ENCODE measurements at places on chromosomes 4 and X. TPM values are rescaled to one million over a fixed set of nuclear protein-coding genes. Genes with fewer than 3 reads are reported as not detected.

GRCh38 chr4:4805887-4806286 is 53.6 kb upstream of the MSX1 start:
- DNase-seq: no peak
- no peaks in the 10 kb centered on the region for H3K4me1 ChIP-seq
- no peak overlapping the region for H3K27ac ChIP-seq
- H3K4me3 ChIP-seq: no peak overlapping the region
- H3K27me3 ChIP-seq: peaks cover 3% of the 10 kb centered on the region

The POU3F4 gene
- total RNA-seq: not detected

The FGFR3 gene
- total RNA-seq: not detected

- H3K27ac ChIP-seq: no peak overlapping the region
- H3K27me3 ChIP-seq: no peaks in the 10 kb centered on the region
- peaks cover 11% of the 10 kb centered on the region for H3K36me3 ChIP-seq
- no peak overlapping the region for H3K4me3 ChIP-seq
- peak; percentile 48 for DNase-seq
- H3K4me1 ChIP-seq: peaks cover 3% of the 10 kb centered on the region
Observed at GRCh38 chrX:103688946-103689345, 2.4 kb upstream of the MORF4L2 start.

DNA sequence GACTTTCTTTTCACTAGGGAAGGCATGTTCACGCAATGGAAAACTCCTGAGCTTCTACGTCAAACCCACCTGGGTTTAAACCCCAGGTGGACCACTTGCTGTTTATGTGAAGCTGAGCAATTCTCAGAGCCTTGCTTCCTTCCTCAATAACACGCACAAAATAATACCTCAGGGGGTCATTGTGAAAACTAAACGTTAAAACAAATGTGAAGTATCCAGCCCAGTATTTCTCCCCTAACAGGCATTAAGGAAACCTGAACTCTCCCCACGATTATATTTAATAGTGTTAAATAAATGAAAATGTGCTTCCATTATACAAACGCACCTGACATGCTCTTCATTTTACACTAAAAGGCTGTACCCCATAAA is 117.5 kb downstream of the AFAP1 start:
- H3K4me3 ChIP-seq: no peak overlapping the region
- no peaks in the 10 kb centered on the region for H3K4me1 ChIP-seq
- no peak for DNase-seq
- H3K27me3 ChIP-seq: peaks cover 3% of the 10 kb centered on the region
- H3K36me3 ChIP-seq: no peaks in the 10 kb centered on the region
- H3K27ac ChIP-seq: no peak overlapping the region

- H3K4me3 ChIP-seq: no peak overlapping the region
- no peaks in the 10 kb centered on the region for H3K4me1 ChIP-seq
- H3K36me3 ChIP-seq: no peaks in the 10 kb centered on the region
- H3K27me3 ChIP-seq: no peaks in the 10 kb centered on the region
Observed at GRCh38 chr4:87840149-87840548, 7.4 kb downstream of the MEPE start.

The TXK gene
- total RNA-seq: 0.79 TPM

The FAM9B gene
- total RNA-seq: not detected

DNA sequence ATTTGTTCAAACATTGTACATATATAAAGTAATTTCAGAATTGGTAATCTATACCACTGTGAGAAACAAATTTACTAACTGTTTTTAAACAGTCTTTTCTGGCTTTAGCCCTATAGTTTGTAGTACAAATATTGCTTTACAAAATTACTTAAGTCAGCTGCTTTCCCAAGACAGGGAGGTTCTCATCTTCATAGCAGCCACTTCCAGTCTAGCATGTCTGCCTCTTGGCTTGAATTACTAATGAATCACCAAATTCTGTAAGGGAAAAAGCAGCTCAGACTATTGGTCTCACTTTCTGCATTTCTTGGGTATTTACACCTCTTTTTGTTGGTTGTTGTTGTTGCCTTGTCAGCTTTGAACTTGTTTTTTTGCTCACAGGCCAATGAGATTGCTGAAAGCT is 187.2 kb downstream of the NPFFR2 start:
- no peak overlapping the region for H3K4me3 ChIP-seq

DNA sequence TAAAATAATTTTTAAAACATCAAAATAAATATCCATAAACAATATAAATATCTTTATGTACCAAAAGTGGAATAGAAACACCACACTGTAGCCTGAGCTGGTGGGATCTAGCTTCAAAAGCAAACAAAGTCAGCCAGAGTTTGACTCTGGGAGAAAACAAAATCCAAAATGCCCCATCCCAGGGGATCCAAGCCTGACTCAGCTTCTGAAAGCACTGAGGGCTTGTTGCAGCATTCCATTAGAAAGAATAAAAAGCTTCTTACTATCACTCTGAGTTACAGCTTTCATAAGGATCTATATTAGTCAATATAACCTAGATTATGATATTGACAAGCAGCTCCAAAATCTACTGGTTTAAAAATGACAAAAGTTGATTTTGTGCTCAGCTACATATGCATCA is 149.7 kb upstream of the ANKRD50 start:
- H3K27ac ChIP-seq: no peak overlapping the region
- DNase-seq: no peak
- H3K36me3 ChIP-seq: no peaks in the 10 kb centered on the region
- H3K27me3 ChIP-seq: no peaks in the 10 kb centered on the region

- no peaks in the 10 kb centered on the region for H3K4me1 ChIP-seq
- DNase-seq: no peak
- peaks cover 3% of the 10 kb centered on the region for H3K36me3 ChIP-seq
- H3K4me3 ChIP-seq: no peak overlapping the region
Observed at GRCh38 chr4:13445841-13446790, 38.0 kb downstream of the RAB28 start.

DNA sequence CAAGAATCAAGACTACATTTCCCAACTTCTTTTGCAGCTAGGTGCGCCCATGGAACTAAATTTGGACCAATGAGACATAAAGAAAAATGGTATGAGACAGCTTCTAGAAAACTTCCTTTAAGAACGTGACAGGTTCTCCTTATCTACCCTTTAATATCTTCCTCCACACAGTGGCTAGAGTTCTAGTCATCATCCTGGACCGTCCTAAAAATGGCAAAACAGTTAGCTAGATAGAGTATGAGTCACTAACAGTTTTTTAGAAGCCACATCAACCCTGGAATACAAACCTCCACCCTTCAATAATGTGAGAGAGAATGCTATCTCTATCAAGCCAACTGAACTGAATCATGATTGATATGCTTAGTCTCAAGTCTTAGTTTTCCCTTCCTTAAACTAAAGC is 267.9 kb upstream of the SLC7A11 start:
- no peaks in the 10 kb centered on the region for H3K36me3 ChIP-seq
- DNase-seq: no peak
- H3K4me3 ChIP-seq: no peak overlapping the region
- H3K27me3 ChIP-seq: peaks cover 4% of the 10 kb centered on the region
- no peak overlapping the region for H3K27ac ChIP-seq

DNA sequence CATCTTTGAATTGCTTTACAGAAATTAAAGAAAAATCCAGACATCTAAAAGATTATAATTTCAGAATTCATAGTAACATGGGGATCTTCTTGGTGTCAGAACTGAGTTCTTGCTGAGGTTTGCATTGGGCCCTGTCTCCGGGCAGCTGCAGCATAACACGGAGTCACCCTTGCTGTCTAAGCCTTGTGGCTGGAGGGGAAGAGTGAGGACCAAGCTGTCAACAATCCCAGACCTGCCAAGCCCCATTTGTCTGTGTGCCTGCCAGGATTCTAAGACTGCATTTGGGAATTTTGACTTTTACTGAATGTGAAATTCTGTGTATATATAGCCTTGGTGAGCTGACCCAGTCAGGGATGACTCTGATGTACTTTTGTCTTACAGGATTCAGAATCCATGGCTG is 25.2 kb upstream of the NAP1L5 start:
- no peak overlapping the region for H3K27ac ChIP-seq
- peaks cover 72% of the 10 kb centered on the region for H3K36me3 ChIP-seq
- no peaks in the 10 kb centered on the region for H3K27me3 ChIP-seq
- no peaks in the 10 kb centered on the region for H3K4me1 ChIP-seq
- H3K4me3 ChIP-seq: no peak overlapping the region

GRCh38 chr4:124573056-124573455 is 139.5 kb downstream of the ANKRD50 start:
- no peaks in the 10 kb centered on the region for H3K4me1 ChIP-seq
- no peak overlapping the region for H3K4me3 ChIP-seq
- no peak for DNase-seq
- no peak overlapping the region for H3K27ac ChIP-seq

DNA sequence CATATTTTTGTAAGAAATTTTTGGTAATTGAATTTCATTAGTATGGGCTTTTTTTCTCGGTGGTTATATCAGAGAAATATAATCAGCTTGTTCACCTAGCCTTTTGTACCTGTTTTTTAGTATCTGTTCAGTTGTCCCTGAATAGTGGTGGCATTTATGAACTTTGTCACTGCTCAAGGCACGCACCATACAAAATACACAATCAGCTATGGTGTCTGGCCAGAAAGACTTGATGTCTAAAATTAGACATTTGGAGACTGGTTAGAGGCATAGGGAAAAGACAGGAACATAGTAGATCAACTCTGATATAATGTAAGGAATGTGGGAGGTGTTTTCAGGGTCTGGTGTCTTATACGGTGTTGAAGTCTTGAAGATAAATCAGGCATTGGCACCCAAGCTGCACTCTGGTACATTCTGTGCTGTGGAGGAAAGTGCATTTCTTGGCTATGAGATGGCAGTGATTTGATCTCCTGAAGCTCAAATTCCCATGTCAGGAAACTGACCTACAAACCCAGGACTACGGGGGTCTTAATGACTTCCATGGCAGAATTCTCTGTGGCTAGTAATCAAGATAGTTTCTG is 3.6 kb downstream of the ART3 start:
- no peak overlapping the region for H3K4me3 ChIP-seq
- no peak overlapping the region for H3K27ac ChIP-seq
- no peak for DNase-seq
- no peaks in the 10 kb centered on the region for H3K4me1 ChIP-seq
- H3K27me3 ChIP-seq: no peaks in the 10 kb centered on the region
- H3K36me3 ChIP-seq: no peaks in the 10 kb centered on the region

The NCAPG gene
- 0.44 TPM for total RNA-seq

GRCh38 chrX:74251006-74251930 is 52.7 kb upstream of the ZCCHC13 start:
- H3K27ac ChIP-seq: no peak overlapping the region
- H3K4me3 ChIP-seq: no peak overlapping the region
- peaks cover 12% of the 10 kb centered on the region for H3K36me3 ChIP-seq
- no peaks in the 10 kb centered on the region for H3K27me3 ChIP-seq
- H3K4me1 ChIP-seq: no peaks in the 10 kb centered on the region

- no peak for DNase-seq
- no peaks in the 10 kb centered on the region for H3K4me1 ChIP-seq
- no peak overlapping the region for H3K4me3 ChIP-seq
- no peaks in the 10 kb centered on the region for H3K36me3 ChIP-seq
- H3K27ac ChIP-seq: no peak overlapping the region
- no peaks in the 10 kb centered on the region for H3K27me3 ChIP-seq
Observed at GRCh38 chrX:150935467-150935866, 37.0 kb upstream of the CD99L2 start.

GRCh38 chr4:39976945-39977488 is 694 bp downstream of the PDS5A start:
- no peaks in the 10 kb centered on the region for H3K27me3 ChIP-seq
- peak overlapping the region; percentile 84 for H3K4me3 ChIP-seq
- peak; percentile 72 for DNase-seq

DNA sequence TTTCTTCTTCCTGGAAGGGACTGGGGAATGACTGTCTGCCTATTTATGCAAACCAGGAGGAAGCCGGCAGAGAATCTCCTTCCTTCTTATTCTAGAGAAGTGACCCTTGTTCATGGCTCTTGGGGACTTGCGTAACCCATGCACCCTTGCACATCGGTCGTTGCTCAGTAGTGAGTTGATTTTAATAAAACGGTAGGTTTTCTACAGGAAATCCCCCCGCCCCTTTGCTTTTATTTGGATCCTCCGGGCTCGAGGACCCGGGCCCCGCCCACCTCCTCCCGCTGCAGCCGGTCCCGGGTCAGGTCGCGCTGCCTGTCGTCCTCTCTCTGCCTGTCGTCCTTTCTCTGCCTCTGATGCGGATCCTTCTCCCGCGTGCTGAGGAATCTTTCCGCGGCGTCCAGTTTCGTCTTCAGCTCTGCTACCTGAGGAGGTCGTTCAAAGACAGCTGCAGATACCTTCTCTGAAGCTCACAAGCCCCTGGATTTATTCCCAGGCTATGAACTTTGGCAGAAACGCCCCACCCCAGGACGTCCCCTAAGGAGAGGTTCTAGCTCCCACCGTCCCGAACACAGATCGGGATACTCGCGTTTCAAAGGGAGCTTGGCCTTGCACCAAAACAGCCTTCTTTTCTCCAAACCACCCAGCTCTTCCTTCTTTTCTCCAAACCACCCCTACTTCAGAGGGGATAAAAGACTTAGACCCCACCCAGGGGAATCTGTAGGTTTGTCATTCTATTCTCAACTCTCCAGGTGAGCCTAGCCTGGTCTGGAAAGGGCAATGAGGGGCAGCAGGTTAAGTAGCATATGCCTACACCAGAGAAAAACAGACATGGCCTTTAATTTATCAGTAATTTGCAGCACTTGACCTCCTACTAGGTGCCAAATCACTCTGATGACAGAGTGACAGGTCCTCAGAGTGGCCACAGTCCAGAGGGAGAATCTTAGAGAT is 7.0 kb downstream of the TNIP3 start:
- no peak for DNase-seq
- H3K27ac ChIP-seq: no peak overlapping the region
- peaks cover 7% of the 10 kb centered on the region for H3K4me1 ChIP-seq
- H3K36me3 ChIP-seq: no peaks in the 10 kb centered on the region
- H3K27me3 ChIP-seq: peaks cover 21% of the 10 kb centered on the region
- no peak overlapping the region for H3K4me3 ChIP-seq

DNA sequence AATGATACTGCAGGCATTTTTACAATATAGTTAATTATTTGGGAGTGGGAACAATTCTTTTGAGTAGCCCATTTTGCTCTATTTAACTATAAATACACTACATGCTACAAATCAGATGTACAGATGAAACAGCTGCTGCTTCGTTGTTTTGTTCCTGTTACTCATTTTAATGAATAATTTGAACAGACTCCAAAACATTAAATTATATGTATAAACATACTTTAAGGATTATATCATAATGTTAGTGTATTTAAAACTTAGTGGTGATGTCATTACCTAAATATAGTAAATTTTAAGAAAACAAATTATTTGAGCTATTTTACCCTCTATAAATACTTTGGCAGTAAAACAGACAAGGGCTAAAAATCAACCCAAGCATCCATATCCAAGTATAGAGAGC is 60.7 kb downstream of the GAB1 start:
- H3K36me3 ChIP-seq: no peaks in the 10 kb centered on the region
- no peak overlapping the region for H3K27ac ChIP-seq
- H3K4me1 ChIP-seq: peaks cover 4% of the 10 kb centered on the region
- no peak for DNase-seq

The TMEM47 gene
- not detected for total RNA-seq

GRCh38 chrX:49725923-49726904 is 30.4 kb upstream of the PAGE1 start:
- DNase-seq: no peak
- H3K27ac ChIP-seq: no peak overlapping the region
- H3K27me3 ChIP-seq: no peaks in the 10 kb centered on the region
- H3K4me1 ChIP-seq: no peaks in the 10 kb centered on the region

- no peak overlapping the region for H3K4me3 ChIP-seq
- H3K27ac ChIP-seq: no peak overlapping the region
- H3K4me1 ChIP-seq: no peaks in the 10 kb centered on the region
- no peaks in the 10 kb centered on the region for H3K36me3 ChIP-seq
- DNase-seq: no peak
Observed at GRCh38 chrX:74248889-74249288, 55.1 kb upstream of the ZCCHC13 start.

GRCh38 chr4:16516796-16517439 is 290.6 kb upstream of the TAPT1 start:
- H3K4me3 ChIP-seq: no peak overlapping the region
- no peaks in the 10 kb centered on the region for H3K4me1 ChIP-seq
- H3K36me3 ChIP-seq: no peaks in the 10 kb centered on the region
- no peak overlapping the region for H3K27ac ChIP-seq
- no peak for DNase-seq

The SLITRK2 gene
- not detected for total RNA-seq
